ENCODE measurements at places on chromosomes 13 and 19.

DNA sequence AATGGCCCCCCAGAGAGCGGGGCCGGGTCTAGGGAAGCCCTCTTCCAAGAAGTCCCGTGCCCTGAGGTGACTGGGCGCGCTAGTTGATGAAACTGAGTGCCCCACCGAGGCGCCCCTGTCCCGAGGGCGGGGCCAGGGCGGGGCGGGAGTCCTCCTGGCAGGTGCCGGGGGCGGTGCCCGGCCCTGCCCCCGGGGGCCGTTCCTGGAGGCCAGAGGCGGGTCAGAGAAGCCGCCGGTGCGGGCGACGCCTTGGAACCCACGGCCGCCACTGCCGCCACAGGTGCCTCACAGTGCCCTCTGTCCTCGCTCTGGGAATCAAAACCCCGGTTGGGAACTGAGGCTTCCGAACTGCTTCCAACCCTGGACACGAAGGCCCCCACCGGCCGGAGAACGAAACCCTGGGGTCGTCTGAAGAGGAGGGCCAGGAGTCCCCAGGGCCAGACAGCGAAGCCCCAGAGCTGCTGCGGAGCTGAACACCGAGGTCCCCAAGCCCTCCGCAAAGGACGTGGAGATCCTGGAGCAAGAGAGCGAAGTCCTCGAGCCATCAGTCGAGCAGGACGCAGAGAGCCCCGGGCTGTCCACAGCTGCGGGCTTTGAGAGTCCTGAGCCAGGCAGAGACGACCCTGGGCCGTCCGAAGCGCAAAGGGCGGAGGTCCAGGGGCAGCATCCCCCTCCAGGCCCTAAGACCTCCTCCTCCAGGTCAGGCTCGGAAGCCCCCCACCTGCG is at the start of gene MISP3:
Gene MISP3, plus strand, starts transcription at position 252 of the 726 bp plus-strand sequence. CDS start 524 bp downstream, outside the sequence.
- peak; percentile 30 for DNase-seq

- DNase-seq, result no peak
Measured at GRCh38 chr13:20442798-20443381, 82.8 kb downstream of the CRYL1 start.

- DNase-seq, result no peak
Measured at GRCh38 chr13:92805766-92806165, 420.8 kb upstream of the GPC6 start.

GRCh38 chr13:80235967-80236302 is 105.0 kb downstream of the SPRY2 start:
- DNase-seq, result no peak

GRCh38 chr19:40508739-40509260 is 42.0 kb downstream of the SPTBN4 start:
- DNase-seq, result no peak

- no peak for DNase-seq
Measured at GRCh38 chr13:97438856-97439595, 5.1 kb downstream of the RAP2A start.

DNA sequence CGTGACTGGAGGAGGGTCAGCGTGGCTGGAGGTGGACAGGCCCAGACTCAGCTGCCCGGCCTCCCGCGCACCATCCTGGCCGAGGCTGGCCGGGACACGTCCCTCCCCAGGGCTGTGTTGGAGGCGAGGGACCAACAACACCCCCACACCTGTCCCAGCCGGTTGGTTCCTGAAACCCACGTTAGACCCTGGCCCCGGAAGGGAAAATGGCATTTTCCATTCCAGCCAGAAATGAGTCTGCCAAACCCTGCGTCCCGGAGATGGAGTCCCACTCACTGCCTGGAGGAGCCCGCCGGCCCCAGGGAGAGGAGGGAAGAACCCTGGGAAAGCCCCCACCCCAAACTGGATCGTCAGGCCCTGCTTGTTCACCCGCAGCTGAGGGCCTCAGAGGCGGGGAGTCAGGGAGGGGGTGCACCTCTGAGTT is 4.8 kb upstream of the WDR18 start:
- no peak for DNase-seq

DNA sequence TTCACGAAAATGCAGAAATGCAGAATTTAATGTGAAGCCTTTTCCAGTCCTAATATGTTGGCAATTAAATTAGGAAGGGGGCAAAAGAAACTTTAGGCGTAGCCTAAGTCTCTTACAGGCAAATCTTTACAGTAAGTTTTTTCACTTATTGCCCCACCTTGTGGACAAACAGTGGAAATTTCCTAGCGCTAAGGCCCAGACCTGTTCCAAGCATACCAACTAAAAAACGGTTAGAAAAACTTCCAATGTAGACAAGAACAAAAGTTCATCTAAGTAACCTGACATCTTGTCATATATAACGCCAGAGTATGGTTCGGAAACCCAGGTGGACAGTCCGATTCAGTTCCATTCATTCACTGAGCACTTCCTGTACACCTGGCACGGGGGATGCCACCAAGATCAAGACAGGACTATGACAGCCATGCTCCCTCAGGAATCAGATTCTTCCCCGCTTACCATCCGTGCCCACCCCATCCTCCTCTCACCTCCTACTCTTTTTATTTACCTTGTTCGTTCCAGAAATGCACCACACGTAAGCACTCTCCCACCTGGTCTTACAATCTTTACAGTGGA is 4.9 kb downstream of the ZAR1L start:
- DNase-seq, result no peak

- no peak for DNase-seq
Measured at GRCh38 chr19:15869109-15869555, 28.7 kb downstream of the CYP4F2 start.

GRCh38 chr19:55452749-55453346 is 8.6 kb downstream of the ISOC2 start:
- DNase-seq, result no peak

DNA sequence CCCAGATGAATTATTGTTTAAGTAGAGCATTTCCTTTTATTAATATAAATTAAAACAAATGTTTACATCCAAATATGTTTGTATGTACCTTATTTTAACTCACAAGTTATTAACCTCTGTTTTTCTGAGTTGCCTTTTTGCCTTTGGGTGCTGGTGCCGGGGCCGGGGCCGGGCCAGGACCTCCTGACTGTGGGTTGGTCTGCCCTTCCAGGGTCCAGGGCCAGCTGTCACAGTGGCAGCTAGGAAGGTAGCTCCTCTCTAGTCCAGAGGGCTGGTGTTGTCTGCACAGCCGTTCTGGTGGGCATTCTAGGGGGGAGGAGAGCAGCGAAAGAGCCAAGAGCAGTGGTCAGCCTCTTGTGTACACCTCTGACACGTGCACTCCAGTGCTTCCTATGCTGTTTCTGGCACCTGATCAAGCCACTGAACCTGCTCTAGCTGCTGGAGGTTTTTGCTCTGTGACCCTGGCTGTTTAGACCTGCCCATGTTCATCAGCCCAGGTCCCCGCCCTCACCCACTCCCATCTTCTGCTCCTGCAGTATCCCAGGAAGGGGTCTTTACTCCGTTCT is 2.0 kb upstream of the UBA2 start:
- no peak for DNase-seq

DNA sequence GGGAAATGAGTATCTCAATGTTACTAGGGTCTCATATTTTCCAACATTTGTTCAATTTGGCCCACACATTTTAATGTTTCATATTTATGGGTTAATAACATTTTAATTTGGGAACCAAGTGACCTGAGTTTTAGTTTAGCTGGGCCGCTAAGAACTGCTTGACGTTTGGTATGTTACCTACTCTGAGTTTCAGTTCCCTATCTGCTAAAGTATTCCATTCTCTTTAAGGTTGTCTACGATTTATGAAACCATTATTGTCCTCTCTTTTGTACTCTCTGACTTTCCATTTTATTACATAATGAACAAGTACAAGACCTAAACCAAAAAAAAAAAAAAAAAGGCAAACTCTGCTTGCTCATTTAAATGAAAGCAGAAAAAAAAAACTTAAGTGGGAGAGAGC is 89.9 kb downstream of the FGF14 start:
- no peak for DNase-seq

GRCh38 chr13:73684286-73684685 is 449.9 kb downstream of the KLF12 start:
- no peak for DNase-seq

DNA sequence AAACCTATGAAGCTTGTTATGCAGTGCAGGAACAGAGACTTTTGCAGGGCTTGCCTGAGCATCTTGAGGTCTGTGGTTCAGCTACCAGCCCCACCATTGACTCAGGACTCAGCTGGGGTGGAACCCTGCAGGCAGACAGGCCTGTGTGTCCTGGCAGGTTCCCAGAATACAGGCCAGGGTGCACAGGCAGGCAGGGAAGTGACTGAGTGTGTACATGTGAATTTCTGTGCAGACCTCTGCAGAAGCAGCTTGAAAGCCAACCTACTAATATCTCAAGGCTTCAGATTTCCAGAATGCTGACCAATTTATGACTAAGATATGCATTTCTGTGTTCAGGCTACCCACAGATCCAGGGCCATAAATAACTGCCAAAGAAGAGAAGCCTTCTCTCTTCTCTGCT is 254.4 kb downstream of the DLEU7 start:
- DNase-seq, result no peak

DNA sequence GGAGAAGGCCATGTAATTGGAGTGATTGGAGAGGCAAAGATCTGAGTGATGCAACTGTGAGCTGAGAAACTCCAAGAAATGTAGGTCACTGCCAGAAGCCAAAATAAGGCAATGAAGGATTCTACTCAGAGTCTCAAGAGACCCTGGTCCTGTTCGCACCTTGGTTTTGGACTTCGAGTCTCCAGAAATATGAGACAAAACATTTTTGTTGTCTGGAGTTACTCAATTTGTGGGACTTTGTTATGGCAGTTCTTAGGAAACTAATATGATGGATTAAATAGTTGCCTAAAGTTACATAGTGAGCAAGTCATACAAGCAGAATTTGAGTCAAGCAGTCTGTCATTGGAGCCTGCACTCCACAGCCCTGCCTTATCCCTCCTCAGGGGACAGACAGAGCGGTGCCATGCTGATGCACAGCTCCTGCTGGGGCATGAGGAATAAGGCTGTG is 104.2 kb downstream of the ITGBL1 start:
- no peak for DNase-seq
